ENCODE measurements at places on chromosomes 3 and 15.

DNA sequence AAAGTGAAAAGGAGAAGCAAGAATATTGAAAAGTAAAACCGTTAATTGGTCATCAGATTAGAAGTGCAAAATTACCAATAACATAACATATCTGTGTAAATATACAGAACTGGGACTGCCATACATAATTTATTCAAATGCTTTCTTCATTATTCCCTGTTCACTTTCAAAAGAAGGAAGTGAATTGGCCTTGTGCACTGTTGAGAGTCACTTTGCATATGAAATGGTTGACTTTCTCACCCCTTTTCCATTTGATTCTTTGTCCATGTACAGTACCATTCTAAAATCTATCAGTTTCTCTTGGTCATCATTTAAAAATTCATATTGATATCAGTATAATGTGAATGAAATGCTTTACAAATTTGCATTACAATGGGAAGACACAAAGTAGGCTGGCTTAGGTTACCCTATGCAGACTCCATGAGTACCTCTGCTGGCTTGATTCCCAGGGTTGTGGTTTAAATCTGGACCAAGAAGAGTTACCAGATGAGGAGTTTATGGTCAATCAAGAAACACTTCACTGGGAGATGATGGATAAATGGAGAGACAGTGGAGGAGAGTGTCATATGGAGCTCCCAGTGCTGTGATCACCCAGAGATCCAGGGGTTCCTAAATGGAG is 210.9 kb upstream of the TOPAZ1 start:
- no peak for DNase-seq

DNA sequence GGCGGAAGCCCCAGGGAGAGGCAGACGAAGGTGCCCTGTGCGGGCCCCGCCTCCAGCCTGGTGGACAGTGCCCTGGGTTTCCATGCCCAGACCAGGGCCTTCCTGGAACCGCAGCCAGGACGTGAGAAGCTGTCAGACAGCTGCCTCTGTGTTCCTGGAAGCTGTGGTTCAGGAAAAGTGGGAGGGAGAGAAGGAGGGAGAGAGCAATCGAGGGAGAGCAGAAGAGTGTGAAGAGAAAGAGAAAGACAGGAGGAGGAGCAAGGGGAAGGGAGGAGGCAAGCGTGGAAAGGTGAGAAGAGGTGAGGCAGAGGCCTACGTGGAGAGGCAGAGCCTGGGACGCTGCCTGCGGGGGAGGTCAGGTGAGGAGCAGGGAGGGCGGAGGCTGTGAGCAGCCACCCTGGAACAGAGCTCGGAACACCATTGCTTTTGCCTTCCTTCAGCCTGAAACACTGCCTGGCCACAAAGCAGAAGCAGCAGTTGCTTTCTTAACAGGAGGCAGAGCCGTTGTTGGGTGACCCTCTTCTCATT is 18.6 kb downstream of the ZDHHC19 start:
- DNase-seq = no peak

- no peak for DNase-seq
These were observed 32.1 kb upstream of the DENND4A start for GRCh38 chr15:65824031-65824743.

DNA sequence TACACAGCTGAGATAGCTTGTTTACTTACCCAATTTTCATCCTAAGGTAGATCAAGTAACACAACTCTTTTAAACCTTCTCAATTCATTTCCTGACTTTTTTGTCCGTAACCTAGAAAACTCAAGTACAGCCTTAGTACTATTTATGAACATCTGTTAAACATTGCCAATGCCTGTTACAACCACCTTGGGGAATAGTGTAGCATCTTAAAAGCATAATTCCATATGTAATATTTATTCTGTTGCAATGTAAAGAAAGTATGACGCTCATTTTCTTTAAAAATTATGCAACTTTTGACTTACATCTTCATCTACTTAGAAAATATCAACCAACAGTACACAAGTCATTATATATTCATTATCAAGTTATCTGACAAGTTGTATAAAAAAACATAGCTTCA is 54.6 kb downstream of the SUCLG2 start:
- DNase-seq = no peak

DNA sequence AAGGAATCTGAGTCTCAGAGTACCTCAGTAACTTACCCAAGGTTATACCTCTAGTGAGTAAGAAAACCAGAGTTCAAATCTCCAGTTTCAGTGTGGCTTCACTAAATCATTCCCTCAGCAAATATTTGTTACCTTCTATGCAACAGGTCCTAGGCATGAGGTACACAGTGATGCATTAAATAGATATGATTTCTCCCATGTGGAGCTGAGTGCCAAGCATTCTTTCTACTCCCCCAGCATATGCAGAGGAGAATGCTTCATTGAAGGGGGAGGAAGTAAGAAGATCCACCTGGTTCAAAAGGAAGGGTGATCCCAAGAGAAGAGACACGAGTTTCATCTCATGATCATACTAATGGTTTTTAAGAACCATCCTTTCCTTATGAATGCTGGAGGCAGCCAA is 6.8 kb upstream of the MTHFS start:
- no peak for DNase-seq

GRCh38 chr15:33135355-33135781 is 59.1 kb downstream of the FMN1 start:
- no peak for DNase-seq

- no peak for DNase-seq
These were observed 55.6 kb upstream of the DLG1 start for GRCh38 chr3:197353867-197354567.

GRCh38 chr15:82742134-82742533 is 32.5 kb upstream of the AP3B2 start:
- no peak for DNase-seq

DNA sequence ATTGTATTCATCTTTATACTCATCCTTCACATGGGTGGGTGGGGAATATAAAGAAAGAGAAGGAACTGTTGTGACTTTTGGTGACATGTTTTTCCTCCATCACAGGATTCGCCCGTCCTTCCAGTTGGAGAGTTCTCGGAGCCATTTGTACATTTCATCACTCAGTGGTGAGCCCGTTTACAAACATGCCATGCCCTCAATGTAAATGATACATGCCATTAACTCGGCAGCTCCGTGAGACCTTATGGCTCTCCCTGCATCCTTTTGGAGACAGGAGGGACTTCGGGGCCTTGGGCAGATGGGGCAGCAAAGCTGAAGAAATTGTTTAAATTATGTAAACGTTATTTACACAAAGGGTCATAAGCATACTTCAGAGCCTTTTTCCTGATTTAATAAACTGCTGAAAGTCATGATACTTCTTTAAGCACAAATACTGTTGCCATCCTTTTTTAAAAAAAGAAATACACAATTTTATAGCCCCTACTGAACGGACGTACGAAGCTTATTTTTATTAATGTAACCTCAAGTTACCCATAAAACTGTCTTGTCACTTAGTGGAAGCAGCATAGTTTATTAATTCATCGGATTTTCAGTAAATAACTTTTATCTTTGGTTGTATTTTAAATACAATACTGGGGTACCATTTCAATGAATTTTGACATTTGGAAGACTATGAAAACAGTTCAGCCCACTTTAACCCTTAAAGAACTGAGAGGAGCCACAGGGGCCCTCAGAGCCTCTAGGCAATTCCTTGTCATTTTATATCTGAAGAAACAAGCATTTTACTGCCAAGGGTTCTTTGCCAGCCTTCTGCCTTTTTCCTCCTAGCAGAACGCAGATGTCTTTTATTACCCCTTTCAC is 55.6 kb upstream of the SKOR1 start:
- no peak for DNase-seq

DNA sequence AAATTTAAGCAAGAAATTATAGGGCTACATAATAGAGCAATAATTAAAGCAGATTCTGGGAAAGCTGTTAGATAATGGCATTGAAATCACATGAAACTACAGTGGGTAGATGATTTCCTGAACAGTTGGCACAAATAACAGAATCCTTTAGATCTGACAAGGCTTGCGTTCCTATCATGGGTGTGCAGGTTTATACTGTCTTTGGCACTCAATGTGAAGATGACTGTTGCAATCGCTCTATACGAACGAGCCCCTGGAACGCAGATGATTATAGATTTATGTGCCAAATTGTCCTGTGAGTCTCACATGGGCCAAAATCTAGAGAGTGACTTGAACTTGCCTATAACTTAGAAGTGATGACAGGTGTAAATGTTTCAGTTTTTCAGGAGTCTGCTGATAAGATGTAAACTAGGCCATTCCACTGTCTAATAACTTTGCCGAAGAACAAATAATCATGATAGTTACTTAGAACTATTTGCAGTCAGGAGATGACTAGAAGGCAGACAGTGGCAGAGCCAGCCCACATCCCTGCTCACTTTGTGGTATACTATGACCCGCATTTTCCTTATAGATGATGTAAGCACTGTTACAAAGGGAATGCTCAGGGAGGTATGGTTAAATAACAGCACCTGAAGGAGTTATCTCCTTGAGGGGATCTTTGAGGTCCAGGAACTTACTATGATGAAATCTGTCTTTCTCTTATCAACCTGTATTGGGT is 30.5 kb upstream of the TRPC1 start:
- no peak for DNase-seq

DNA sequence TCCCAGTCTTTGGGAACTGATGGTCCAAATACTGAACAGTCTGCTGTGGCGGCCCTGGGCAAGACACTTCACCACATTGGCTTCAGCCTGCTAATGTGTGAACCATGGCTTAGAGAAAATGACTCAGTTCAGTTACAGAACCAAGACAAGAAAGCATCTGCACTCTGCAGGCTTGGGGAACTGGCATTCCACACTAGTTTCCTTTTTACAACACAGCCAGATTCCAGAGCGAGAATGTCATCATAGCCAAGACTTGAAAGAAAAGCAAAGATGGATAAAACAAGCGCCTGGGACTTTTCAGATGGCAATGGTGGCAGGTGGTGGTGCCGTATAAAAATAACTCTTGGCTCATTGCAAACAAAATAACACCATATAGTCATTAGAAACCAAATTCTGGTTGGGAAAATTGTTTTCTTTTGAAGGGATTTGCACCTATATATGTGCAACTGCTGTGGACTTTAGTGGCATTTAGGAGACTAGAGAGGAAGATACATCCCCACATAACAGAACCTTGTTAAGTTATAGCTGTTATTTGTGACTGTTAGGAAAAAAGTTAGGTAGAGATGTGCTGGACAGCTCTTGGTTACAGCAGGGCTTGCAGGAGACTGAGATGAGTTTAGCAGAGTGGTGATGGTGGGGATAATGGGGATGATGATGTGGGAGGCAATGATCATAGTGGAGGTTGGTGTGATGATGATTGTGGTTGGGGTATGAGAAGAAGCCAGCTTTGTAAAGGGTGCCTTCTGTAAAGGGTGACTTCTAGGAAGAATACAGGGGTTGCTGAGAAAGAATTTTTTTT is 273.6 kb downstream of the THRB start:
- no peak for DNase-seq

DNA sequence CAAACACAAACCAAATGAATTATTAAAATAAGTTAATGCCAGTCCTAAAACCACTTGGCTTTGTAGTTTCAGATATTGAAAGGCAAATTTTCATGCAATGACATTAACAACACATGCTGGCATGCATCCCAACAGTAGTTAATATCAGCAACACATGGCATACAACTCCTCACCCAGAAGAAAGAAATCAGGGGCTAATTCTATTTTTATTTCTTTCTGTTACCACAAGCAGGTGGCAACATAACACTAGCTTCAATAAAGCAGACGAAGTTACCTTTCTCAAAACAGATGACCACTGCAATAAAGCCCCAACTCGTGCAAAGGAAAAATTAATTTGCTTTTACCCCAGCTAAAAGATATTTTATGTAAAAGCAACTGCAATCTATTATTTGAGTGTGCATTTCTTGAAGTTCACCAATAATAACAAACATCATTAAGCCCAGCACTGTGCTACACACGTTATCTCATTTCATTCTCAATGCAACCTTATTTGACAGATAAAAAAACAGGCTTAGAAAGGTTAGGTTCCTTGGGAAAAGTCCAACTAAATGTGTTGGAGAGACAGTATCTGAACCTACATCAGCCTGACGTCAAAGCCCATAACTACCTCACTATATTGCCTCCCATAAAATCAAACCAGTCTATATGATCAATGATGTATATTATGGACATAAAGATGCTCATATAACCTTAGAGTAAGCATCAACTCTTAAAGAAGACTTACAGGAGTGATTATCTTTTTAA is 2.8 kb downstream of the TOP2B start:
- no peak for DNase-seq

- no peak for DNase-seq
These were observed 120.9 kb downstream of the BDH1 start for GRCh38 chr3:197434830-197435229.

- DNase-seq = no peak
These were observed 232.0 kb downstream of the FOXP1 start for GRCh38 chr3:71351403-71352149.
